ENCODE measurements at places on chromosomes 7 and 10. TPM values are rescaled to one million over a fixed set of nuclear protein-coding genes. Genes with fewer than 3 reads are reported as not detected.

Gene VPS41
- 107 TPM for total RNA-seq

GRCh38 chr10:8985651-8986050 is 931.2 kb downstream of the GATA3 start:
- H3K4me1 ChIP-seq = no peaks in the 10 kb centered on the region
- H3K4me3 ChIP-seq = no peak overlapping the region
- no peak overlapping the region for H3K27ac ChIP-seq
- DNase-seq = no peak

Gene CAMK2G
- 22.4 TPM for total RNA-seq

Gene CTAGE15
- total RNA-seq = not detected

Gene CH25H
- 13.0 TPM for total RNA-seq

Gene ADAM12
- 361 TPM for total RNA-seq

GRCh38 chr7:133822001-133822641 is 305.0 kb upstream of the LRGUK start:
- H3K36me3 ChIP-seq = no peaks in the 10 kb centered on the region
- H3K4me3 ChIP-seq = no peak overlapping the region
- no peaks in the 10 kb centered on the region for H3K27me3 ChIP-seq
- no peak overlapping the region for H3K27ac ChIP-seq

All from osteoblast (primary cell).